ENCODE measurements at places on chromosomes 7 and 10.

DNA sequence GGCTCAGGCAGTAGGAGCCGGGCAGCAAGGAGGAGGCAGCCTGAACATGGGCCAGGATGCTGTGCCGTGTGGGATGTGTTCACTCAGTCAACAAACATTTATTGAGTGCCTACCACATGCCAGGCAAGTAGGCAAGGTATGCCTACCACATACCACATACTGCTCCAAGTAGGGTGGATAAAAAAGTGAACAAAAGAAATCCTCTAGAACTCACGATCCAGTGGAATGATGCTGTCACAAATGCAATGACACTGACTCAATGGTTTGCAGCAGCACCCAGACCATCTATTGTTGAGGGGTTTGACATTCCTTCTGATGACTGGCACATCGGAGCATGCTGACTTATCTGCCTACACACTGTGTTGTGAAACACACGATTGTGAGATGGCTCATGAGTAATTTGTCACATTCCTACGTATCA is 413.5 kb downstream of the NRG3 start:
- H3K27me3 ChIP-seq, result no peaks in the 10 kb centered on the region
- DNase-seq, result no peak
- no peaks in the 10 kb centered on the region for H3K36me3 ChIP-seq

- DNase-seq, result no peak
- no peak overlapping the region for H3K27ac ChIP-seq
- peaks cover 63% of the 10 kb centered on the region for H3K27me3 ChIP-seq
- H3K4me1 ChIP-seq, result peaks cover 6% of the 10 kb centered on the region
- no peak overlapping the region for H3K4me3 ChIP-seq
Observed at GRCh38 chr10:46555713-46556514, 544 bp downstream of the GPRIN2 start.

- peaks cover 3% of the 10 kb centered on the region for H3K27me3 ChIP-seq
- H3K36me3 ChIP-seq, result no peaks in the 10 kb centered on the region
- DNase-seq, result no peak
- peaks cover 22% of the 10 kb centered on the region for H3K4me1 ChIP-seq
Observed at GRCh38 chr7:23895666-23896096, 185.7 kb downstream of the STK31 start.

- H3K4me1 ChIP-seq, result peaks cover 45% of the 10 kb centered on the region
- H3K4me3 ChIP-seq, result peak overlapping the region; percentile 71
- no peaks in the 10 kb centered on the region for H3K27me3 ChIP-seq
- peak overlapping the region; percentile 88 for H3K27ac ChIP-seq
- DNase-seq, result peak; percentile 36
Observed at GRCh38 chr10:50622706-50623662, 772 bp downstream of the SGMS1 start.

DNA sequence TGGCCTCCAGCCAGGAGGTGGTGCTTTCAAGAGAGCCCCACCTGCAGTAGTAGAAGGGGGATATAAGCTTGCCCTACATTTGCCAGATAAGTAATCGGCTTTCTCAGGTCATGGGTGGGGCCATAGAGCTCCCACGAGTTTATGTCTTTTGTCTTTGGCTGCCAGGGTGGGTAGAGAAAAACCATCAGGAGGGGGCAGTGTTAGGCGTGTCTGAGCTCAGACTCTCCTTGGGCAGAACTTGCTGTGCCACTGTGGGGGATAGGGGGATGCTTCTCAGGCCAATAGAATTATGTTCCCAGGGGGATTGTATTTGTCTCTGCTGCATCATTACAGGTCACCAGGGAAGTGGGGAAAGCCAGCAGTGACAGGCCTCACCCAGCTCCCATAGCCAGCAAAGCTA is 12.3 kb upstream of the MRPS33 start:
- no peak overlapping the region for H3K27ac ChIP-seq
- no peak for DNase-seq
- no peaks in the 10 kb centered on the region for H3K36me3 ChIP-seq
- no peak overlapping the region for H3K4me3 ChIP-seq

DNA sequence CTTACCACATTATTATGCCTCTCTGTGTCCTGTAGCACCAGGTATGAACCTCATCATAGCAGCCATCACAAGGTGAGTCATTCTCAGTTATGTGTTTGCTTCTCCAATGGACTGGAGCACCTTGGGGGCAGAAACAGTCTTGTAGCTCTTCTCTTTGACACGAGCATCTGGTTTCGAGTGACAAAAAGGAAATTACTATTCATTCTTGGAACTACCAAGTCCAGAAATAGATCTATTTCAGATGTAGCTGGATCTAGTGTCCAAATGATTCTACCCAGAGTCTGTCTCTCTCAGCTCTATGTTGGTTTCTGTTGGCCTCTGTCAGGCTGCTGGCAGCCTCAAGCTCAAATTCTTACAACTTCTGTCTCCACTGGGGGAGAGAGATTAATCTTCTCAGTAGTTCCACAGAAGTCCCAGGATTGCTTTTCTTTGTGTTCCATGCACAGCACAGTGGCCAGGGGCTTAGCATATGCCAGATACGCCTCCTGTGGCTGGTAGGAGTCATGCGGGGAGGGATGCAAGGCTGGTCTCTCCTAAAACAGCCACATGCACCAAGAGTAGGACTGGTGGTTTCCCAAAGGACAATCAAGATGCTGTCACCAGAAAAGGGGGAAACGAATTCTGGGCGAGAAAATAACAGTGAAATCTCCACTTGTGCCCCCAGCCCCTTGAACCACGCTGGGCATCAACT is 37.2 kb upstream of the PAPSS2 start:
- peaks cover 2% of the 10 kb centered on the region for H3K27me3 ChIP-seq
- no peaks in the 10 kb centered on the region for H3K36me3 ChIP-seq
- H3K4me1 ChIP-seq, result no peaks in the 10 kb centered on the region
- H3K4me3 ChIP-seq, result no peak overlapping the region
- DNase-seq, result no peak

- peak; percentile 16 for DNase-seq
- no peaks in the 10 kb centered on the region for H3K27me3 ChIP-seq
- peak overlapping the region; percentile 36 for H3K27ac ChIP-seq
- peaks cover 36% of the 10 kb centered on the region for H3K4me1 ChIP-seq
- H3K36me3 ChIP-seq, result peaks cover 17% of the 10 kb centered on the region
Observed at GRCh38 chr10:5890452-5890915, 441 bp downstream of the FBH1 start.

GRCh38 chr7:51366930-51367613 is 50.5 kb upstream of the COBL start:
- H3K36me3 ChIP-seq, result no peaks in the 10 kb centered on the region
- H3K27me3 ChIP-seq, result no peaks in the 10 kb centered on the region
- no peak overlapping the region for H3K4me3 ChIP-seq
- H3K27ac ChIP-seq, result no peak overlapping the region
- peak; percentile 5 for DNase-seq

GRCh38 chr7:69020536-69020935 is 577.7 kb upstream of the AUTS2 start:
- no peak for DNase-seq
- no peak overlapping the region for H3K27ac ChIP-seq
- H3K27me3 ChIP-seq, result no peaks in the 10 kb centered on the region

GRCh38 chr7:138021889-138022288 is 20.0 kb upstream of the CREB3L2 start:
- DNase-seq, result no peak
- no peak overlapping the region for H3K27ac ChIP-seq
- H3K4me1 ChIP-seq, result no peaks in the 10 kb centered on the region
- no peaks in the 10 kb centered on the region for H3K36me3 ChIP-seq

- H3K4me3 ChIP-seq, result no peak overlapping the region
- no peaks in the 10 kb centered on the region for H3K4me1 ChIP-seq
- H3K27me3 ChIP-seq, result no peaks in the 10 kb centered on the region
- H3K27ac ChIP-seq, result no peak overlapping the region
Observed at GRCh38 chr7:38673795-38674194, 42.6 kb upstream of the AMPH start.

GRCh38 chr10:107118866-107119265 is 45.6 kb downstream of the SORCS1 start:
- no peaks in the 10 kb centered on the region for H3K36me3 ChIP-seq

GRCh38 chr10:66931949-66932343 is 6.1 kb downstream of the LRRTM3 start:
- H3K36me3 ChIP-seq, result no peaks in the 10 kb centered on the region
- H3K4me1 ChIP-seq, result no peaks in the 10 kb centered on the region
- no peak overlapping the region for H3K27ac ChIP-seq
- H3K4me3 ChIP-seq, result no peak overlapping the region
- H3K27me3 ChIP-seq, result peaks cover 16% of the 10 kb centered on the region
- DNase-seq, result no peak

DNA sequence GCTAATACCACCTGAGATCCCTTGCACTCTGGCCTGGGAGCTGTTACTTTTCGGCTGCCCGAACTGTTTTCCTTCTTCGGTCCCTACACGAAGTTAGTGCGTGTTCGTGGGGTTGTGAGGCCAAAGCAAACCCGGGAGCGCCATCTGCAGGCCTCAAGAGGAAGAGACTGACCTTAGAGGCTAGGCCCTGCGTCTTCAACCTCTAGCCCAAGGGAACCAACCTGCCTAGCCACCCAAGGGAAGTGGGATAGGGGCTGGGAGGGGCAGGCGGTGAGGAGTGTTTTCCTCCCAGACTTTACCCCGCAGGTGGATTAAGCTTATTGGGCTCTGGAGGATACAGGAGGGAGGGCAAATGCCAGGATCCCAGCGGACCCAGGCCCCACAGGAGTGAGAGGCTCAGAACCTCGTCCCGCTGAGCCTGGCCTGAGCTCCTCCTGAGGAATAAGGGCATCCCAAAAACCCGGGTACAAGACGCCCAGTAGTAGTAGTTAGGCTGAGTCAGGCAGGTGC is 1.7 kb upstream of the PAX2 start:
- H3K27me3 ChIP-seq, result peaks cover 98% of the 10 kb centered on the region
- H3K4me3 ChIP-seq, result no peak overlapping the region
- H3K36me3 ChIP-seq, result no peaks in the 10 kb centered on the region
- no peak for DNase-seq
- H3K4me1 ChIP-seq, result peaks cover 36% of the 10 kb centered on the region

- H3K4me1 ChIP-seq, result no peaks in the 10 kb centered on the region
- H3K4me3 ChIP-seq, result no peak overlapping the region
- no peak for DNase-seq
- H3K27ac ChIP-seq, result no peak overlapping the region
Observed at GRCh38 chr10:53952698-53953630, 848.1 kb downstream of the PCDH15 start.

DNA sequence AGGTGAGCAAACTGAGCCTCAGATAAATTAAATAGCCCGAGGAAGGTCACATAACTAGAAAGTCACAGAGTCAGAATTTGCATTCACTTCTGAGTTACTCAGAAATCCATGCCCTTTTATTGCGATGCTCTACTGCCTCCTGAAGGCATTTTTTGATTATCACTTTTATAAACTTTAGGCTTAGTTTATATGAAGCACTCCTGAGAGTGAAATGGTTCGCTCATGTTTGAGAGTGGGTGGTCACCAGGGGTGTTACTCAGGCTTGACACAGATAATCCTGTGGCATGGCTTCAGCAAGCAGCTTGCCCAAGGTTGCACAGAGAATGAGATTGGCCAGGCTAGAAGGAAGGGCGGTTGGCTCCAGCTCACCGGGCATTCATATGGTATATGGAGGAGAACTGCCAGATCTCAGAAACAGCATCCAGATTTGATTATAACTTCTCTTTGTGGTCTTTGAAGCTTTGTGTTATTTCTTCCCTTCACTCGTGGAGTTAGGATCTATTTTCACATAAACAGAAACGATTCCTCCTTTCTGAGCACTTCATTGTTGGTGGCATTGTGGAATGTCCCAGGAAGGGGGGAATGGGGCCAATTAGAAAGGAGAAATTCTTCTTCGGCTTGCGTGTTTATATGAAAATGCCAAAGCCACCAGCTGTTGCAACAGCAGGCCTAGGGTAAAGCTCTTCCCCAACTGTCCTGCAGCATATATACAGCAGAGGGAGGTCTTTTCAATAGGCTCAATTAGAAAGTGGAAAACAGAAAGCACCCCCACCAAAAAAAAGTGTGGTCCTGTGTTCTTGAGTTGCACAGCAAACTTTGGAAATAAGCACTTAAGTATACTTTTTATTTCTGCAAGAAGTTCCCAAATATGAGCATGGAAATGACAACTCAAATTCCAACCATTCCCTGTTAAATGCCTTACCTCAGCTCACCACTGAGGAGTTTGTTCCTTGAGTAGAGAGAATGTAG is 628.8 kb downstream of the SUGCT start:
- no peak overlapping the region for H3K27ac ChIP-seq
- no peak for DNase-seq
- no peak overlapping the region for H3K4me3 ChIP-seq
- H3K36me3 ChIP-seq, result no peaks in the 10 kb centered on the region

GRCh38 chr7:143901332-143901667 is 676 bp downstream of the TCAF1 start:
- peak overlapping the region; percentile 88 for H3K4me3 ChIP-seq
- no peak for DNase-seq
- no peaks in the 10 kb centered on the region for H3K36me3 ChIP-seq
- H3K27me3 ChIP-seq, result no peaks in the 10 kb centered on the region
- H3K4me1 ChIP-seq, result peaks cover 12% of the 10 kb centered on the region

DNA sequence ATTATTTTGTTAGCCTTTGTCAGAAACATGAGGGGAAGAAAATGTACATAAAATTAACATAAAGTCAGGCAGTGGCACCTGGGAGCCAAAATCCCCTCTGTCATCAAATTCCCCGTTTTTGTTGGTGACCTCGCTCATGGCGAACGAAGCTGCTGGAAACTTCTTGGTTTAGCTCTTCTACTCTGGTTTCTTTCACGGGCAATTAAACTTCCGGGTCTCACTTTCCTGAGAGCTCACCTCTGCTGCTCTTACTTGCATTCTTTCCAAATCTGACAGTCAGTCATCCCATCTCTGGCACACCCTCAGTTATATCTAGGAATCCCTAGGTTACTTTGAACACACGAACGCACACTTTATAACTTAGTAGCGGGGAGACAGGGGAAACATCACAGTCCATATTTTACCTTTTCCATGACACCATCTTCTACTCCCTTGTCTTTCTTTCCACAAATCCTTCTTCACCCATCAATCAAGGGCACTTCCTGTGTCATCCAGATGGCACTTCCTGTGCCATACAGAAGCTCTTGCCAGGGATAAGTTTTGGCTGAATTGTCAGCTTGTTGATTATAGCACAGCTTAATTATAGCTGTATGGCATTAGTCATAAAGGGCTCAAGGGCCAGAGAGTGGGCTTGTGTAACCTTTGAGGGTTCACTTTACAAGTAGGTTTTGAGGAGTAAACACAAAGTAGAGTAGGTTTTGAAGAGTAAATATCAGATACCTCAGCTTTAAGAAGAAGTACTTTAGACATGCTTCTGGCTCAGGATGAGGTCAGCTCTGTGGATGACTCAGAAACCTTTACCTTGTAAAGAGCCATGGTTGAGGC is 105.1 kb downstream of the GATA3 start:
- H3K27ac ChIP-seq, result no peak overlapping the region
- no peaks in the 10 kb centered on the region for H3K4me1 ChIP-seq
- no peak overlapping the region for H3K4me3 ChIP-seq

- no peak for DNase-seq
- no peaks in the 10 kb centered on the region for H3K27me3 ChIP-seq
- H3K4me3 ChIP-seq, result no peak overlapping the region
Observed at GRCh38 chr7:130398526-130399090, 18.3 kb downstream of the CPA1 start.

- no peak for DNase-seq
- H3K4me1 ChIP-seq, result no peaks in the 10 kb centered on the region
- no peaks in the 10 kb centered on the region for H3K27me3 ChIP-seq
- H3K4me3 ChIP-seq, result no peak overlapping the region
- no peak overlapping the region for H3K27ac ChIP-seq
- H3K36me3 ChIP-seq, result no peaks in the 10 kb centered on the region
Observed at GRCh38 chr10:70306886-70307520, 23.2 kb upstream of the NPFFR1 start.

GRCh38 chr7:129401967-129402860 is 32.0 kb upstream of the STRIP2 start:
- H3K27me3 ChIP-seq, result no peaks in the 10 kb centered on the region
- no peak for DNase-seq
- H3K4me1 ChIP-seq, result no peaks in the 10 kb centered on the region
- no peak overlapping the region for H3K4me3 ChIP-seq
